Suppressor macrophage (primary cell): ENCODE measurements at places on chromosomes 3 and 15.

DNA sequence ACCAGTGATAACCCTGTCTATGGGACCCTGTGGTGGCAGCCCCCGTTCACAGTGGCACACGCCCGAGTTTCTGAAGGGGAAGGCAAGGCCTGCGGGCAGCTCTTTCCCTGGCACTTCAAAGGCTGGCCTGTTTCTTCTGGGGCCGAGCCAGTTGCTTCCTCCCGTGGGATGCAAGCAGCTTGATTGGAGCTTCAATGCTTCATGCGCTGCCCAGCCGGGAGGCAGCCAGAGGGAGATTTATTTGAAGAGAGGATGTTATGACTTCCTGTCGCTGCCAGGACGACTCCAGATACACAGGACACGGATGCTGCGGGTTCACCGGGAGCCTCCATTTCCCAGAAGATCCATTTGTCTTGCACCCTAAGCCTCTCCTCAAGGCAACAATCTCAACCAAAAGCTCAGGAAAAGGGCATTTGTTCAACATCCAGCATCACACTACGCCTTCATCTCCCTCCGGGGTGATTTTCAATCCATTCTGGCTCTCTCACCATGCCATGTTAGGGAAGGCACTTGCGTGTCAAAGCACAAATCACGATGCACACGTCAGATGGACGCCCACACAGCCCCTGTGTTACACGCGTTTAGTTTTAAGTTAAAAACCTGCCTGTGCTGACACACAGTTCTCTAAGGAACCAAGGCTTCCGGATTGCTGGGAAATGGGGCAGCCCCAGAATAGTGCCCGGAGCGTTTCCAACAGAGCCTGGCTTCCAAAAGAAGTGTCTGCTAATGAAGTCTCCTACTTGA, 330.2 kb downstream of the OCA2 start:
- DNase-seq: no peak

DNA sequence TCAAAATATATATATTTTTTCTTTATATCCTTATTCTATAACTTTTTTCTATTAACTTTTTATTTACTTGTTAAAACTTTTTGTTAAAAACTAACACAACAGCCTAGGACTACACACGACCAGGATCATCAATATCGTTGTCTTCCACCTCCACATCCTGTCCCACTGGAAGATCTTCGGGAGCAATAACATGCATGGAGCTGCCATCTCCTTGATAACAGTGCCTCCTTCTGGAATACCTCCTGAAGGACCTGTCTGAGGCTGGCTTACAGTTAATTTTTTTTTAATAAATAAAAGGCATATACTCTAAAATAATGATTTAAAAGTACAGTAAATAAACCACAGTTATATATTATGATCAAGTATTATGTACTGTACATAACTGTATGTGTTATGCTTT, 58.9 kb downstream of the SFMBT1 start:
- no peak for DNase-seq

- no peak for DNase-seq
These were observed 156.8 kb upstream of the GADL1 start for GRCh38 chr3:31051226-31051625.

GRCh38 chr3:28476194-28476593, 127.6 kb upstream of the AZI2 start:
- peak; percentile 10 for DNase-seq

DNA sequence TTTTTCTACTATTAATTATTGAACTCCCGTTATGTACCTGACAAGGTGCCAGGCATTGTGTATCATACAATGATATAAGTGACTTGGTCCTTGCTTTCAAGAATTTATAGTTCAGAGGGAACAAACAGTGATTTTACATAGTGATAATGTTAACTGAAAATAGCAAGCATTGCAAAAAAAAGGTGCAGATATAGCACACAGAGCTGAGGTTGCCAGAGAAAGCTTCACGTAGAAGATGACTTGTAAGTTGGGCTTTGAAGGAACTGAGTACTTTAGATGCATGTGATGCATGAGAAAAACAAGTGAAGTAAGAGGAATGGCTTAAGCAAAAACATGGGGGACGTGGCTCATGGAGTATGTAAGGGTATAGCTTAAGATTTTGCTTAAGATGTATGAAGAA, 584.5 kb downstream of the NAALADL2 start:
- no peak for DNase-seq

GRCh38 chr15:25568751-25569150, 129.9 kb upstream of the UBE3A start:
- no peak for DNase-seq

GRCh38 chr3:18512007-18512406, 86.9 kb upstream of the SATB1 start:
- peak; percentile 79 for DNase-seq

DNA sequence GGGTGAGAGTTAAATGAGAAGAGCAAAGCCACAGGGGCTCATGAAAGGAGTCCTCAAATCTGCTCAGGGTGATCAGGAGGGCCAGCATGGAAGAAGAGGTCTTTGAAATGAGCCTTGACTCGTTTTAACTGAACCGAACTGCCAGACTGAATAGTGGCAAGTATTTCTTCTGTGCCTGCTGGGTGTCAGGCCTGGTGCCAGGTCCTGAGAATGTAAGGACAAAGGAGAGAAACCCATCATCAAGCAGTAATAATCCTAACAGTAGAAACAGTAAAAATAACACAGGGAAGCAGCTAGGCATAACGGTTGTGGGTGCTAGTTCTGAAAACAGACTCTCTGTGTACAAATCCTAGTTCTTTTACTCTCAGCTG, 40.4 kb upstream of the SMAD3 start:
- no peak for DNase-seq

DNA sequence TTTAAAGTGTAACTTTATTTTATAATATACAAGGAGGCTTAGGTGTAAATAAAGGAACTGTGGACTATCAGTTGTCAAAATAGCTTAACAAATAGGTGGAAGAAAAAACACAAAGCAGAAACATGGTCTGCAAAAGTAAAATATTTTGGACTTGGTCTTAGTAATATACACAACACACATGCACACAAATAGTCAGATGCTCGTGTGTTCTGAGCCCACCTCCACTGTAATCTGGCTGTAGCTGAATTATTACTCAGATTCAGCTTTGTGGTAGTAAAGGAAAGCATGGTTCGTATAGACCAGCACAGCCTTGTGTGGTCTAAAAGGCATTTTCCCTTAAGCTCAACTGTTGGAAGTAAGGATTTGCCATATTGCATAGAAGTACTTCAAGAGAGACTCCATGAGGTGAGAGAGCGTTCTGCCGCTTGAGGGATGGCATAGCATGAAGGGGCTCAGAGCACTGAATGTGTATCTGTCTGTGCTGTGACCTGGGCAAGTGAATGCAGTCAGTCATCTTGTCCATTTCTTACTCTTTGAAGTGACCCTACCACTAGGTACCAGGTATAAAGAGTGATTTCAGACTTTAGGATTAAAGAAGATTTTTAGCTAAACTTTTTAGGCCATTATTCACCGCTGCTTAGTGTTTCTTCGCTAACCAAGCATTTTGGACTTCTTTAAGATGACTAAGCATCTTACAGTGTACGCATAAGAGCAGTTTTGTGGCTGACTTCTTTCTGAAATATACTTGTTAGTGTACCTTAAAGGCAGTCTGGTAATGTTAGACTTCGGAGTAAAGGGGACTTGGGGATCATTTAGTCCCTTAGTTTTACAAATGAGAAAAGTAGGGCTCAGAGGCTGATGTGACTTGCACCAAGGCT, 15.2 kb downstream of the TPM1 start:
- no peak for DNase-seq

DNA sequence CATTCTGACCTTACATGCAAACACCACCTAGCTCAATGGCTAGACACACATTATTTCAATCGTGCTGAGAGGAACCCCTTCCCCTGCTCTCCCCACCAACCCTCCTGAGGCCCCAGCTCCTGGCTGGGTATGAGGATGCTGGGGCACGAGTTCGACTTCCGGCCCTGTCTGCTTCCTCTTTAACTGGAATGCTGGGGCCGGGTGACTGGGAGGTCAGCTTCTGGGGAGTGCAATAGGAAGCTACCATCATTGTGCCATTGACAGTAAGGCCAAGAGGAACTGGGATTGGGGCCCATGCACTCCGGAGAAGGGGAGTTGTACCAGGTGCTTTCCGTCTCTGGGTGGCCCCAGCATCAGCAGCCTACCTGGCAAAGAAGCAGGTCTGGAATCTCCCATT, 15.6 kb upstream of the TLE3 start:
- DNase-seq: peak; percentile 93
